ENCODE measurements at places on chromosomes 12 and 14.

- no peak for DNase-seq
Observed at GRCh38 chr14:77849711-77850110, 49.8 kb downstream of the ADCK1 start.

DNA sequence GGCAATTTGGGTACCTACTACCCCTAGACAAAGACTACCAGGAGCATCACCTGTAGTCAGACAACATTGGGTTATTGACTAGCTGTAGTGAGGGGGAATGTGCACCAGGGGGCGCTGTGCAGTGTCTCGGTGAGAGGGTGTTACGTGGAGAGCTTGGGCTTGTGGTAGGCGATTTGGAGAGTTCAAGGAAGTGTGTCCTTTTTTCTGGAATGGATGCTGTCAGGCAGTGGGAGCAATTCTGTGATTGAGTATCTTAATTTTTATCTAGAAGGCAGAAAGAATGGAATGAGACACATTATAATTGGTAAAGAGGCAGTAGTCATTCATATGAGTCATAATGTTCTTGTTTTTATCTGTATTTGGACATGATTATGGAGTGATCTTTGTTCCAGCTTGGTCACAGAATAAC lies 187.7 kb downstream of the GALC start:
- peak; percentile 55 for DNase-seq

DNA sequence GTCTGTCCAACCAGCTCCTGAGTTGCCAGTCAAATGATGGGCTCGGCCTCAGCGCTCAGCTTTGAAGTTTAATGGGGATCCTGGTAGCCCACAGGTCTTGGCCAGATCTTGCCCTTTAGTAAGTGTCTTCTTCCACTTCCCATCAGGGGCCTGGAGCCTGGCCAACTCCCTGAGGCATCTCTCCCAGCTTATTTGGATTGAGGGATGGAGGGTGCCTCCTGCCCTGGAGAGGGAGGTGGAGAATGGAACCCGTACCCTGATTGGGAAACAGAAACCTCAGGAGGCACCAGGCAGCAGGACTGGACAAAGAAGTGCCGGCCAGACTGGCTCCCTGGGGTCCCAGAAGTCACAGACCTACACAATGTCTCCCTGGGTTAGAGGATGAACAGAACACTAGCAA lies 40.5 kb upstream of the LTBP2 start:
- DNase-seq: no peak

- DNase-seq: peak; percentile 60
Observed at GRCh38 chr12:56683-57346, 9.8 kb upstream of the IQSEC3 start.

GRCh38 chr12:130147875-130148596 lies 14.2 kb upstream of the FZD10 start:
- no peak for DNase-seq

GRCh38 chr12:40032433-40033241 lies 73.2 kb downstream of the SLC2A13 start:
- DNase-seq: peak; percentile 58

GRCh38 chr12:102757154-102757881 lies 159.7 kb downstream of the PAH start:
- no peak for DNase-seq

GRCh38 chr12:110766311-110767154 lies 23.8 kb upstream of the PPP1CC start:
- DNase-seq: no peak

DNA sequence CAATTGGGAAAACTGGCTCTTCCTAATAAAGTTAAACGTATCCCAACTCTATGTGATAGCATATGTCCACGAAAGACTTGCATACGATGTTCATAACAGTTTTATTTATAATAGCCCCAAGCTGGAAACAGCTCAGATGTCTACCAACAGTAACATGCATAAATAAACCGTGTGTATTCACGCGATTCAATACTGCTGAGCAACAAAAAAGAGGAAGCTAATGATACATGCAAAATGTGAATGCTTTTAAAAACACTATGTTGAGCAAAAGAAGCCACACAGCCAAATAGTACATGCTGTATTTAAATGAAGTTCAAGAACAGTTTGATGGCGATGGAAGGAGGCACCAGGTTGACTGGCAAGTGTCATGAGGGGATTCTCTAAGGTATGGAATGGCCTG lies 55.7 kb downstream of the TRIM9 start:
- DNase-seq: no peak

GRCh38 chr14:50225974-50226297 lies 5.4 kb downstream of the SOS2 start:
- DNase-seq: no peak

GRCh38 chr12:107325075-107325608 lies 231.8 kb upstream of the CRY1 start:
- DNase-seq: no peak

Measured in ecto neural progenitor cell (in vitro differentiated cells).